ENCODE measurements at places on chromosomes 3 and 15.

DNA sequence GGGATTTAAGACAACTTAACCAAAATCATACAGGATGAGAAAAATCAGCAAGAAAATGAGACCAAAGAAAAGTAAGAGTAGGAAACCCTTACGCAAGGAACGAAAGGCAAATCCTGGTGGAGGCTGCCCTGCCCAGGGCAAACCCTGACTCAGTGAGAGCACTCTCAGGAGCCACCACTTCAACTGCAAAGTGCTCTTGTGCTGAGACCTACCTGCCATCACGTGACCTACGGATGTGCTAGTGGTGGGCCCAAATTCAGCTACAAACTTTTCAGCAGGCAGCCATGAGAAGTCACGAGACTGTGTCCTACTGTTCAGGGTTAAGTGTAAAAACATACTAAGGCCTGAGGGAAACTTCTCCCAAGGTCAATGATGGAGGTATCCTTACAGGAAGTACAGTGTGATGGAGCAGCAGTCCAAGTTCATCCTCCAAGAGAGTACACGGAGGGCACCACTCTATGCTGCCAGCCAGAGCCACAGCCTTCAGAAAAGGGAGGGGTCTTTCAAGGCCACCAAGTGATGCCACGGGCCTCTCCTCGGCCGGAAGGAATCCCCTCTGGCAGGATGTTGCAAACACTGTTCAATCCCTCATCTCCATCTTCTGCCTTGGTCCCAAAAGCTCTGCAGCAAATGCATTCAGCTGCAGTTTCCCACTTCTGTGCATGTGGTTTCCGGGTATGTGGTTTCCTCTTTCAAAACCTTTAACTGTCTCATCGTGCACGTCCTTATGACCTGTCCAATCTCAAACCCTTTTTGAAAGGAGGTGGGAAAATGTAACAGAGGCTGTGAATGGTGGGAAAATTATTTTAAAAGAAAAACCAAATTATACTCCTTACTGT, 9.5 kb downstream of the CHSY1 start:
- DNase-seq: no peak

- DNase-seq: no peak
Measured at GRCh38 chr3:141796889-141797781, 33.9 kb downstream of the GRK7 start.

- no peak for DNase-seq
Measured at GRCh38 chr3:59813148-59813538, 763.3 kb upstream of the CFAP20DC start.

GRCh38 chr3:35596335-35596995, 42.9 kb upstream of the ARPP21 start:
- no peak for DNase-seq

Measured in LoVo (cell line).